ENCODE measurements at places on chromosomes 6 and 20.

DNA sequence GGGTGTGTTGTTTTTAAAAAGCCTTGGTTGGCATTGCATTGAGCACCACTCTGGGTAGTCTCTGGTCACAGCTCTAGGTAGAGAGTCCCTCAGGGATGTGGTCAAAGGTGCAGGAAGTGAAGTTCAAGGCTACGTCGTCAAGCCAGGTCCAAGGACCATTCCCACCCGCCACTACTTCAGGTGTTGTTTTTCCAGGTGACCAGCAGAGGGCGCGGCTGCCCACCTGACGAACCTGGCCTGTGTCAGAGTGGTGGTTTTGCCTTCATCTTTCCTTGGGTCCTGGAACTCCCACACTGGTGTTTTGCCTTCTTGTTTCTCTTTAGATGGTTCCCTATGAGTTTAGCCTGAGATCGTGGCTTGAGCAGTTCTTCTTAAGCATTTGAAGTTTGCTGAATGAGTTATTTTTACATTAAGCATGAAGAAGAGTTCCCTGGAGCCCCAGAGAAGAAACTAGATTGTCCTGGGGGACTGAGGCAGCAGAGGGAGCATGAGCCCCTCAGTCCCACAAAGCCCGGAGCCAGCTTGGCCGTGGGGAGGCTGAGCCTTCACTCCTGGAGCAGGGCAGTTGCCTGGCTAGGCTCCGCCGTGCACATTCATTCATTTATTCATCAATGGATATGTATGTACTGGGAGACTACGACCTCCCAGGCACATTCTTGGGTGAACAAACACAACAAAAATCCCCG lies 5.6 kb upstream of the PHACTR3 start:
- no peak for DNase-seq

DNA sequence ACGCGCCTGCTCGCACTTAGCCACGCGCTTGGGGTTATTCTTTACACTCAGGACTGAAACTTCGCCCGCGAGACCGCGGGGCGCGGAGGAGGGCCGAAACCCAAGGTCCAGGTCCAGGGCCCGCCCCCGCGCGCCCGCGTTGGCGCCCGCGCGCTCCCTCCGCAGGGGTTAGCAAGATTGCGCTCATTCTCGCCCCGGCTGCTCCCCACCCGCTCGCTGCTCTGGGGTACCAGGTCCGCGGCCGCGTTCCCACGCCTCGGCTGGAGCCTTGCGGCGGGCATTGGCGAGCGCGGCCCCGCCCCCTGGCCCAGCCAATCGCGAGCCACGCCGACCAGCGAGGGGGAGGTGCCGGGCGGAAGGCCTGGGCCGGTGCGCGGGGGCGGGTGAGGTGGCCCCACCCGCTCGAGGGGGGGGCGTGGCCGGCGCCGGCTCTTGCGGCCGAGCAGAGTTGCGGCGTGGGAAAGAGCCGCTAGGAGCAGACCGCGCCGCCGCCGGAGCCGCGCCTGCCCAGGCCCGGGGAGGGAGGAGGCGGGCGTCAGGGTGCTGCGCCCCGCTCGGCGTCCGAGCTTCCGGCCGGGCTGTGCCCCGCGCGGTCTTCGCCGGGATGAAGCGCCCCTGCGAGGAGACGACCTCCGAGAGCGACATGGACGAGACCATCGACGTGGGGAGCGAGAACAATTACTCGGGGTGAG lies at the start of gene HEY2:
TSS of gene HEY2 (plus strand) at position 460 of the 692 bp plus-strand sequence. CDS start at position 605, 145 bp downstream.
- peak; percentile 74 for DNase-seq

DNA sequence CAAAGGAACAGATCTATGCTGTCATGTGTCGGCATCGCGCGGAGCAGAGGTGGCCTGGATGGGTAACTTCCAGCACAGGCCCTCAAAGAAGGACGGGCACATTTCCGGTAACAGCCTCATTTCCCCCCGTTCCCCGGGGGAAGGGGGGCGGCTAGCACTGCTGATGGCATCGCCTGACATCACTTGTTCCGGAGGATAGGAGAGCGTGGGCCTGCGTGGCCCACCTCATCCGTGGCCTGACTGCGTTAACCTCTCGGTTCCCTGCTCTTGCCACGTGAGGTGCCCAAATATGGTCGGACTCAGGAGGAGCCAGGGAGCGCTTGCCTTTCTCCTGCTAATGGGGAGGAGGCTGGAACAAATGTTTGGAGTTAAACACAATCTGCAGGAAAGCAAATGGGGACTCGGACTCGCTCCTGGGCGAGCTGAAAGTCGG lies at the start of gene AKAP12:
TSS of gene AKAP12 (plus strand) at position 365 of the 433 bp plus-strand sequence. CDS start 596 bp downstream, outside the sequence.
- no peak for DNase-seq

DNA sequence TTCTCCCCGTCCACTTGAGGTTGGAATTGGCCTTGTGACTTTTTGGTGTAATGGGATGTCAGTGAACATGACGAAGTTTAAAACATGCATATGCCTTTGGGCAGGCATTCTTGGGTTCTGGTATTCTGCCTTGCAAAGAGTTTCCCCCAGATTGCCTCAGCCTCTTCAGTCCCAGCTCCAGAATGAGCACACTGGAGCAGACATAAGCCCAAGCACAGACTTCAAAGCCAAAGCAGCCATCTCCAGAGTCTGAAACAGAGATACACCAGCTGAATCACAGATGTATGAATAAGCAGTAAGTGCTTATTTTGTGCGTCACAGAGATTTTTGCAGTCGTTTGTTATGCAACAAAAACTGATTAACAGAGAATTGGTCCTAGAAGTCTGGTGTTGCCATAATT lies 546.0 kb downstream of the FRK start:
- no peak for DNase-seq

GRCh38 chr20:25295386-25296093 lies 47.7 kb downstream of the PYGB start:
- no peak for DNase-seq

GRCh38 chr20:52978851-52979250 lies 6.7 kb downstream of the TSHZ2 start:
- DNase-seq: no peak

GRCh38 chr6:106145741-106146227 lies 59.6 kb downstream of the PRDM1 start:
- DNase-seq: no peak

- no peak for DNase-seq
Observed at GRCh38 chr6:166650824-166651807, 24.1 kb upstream of the RPS6KA2 start.

DNA sequence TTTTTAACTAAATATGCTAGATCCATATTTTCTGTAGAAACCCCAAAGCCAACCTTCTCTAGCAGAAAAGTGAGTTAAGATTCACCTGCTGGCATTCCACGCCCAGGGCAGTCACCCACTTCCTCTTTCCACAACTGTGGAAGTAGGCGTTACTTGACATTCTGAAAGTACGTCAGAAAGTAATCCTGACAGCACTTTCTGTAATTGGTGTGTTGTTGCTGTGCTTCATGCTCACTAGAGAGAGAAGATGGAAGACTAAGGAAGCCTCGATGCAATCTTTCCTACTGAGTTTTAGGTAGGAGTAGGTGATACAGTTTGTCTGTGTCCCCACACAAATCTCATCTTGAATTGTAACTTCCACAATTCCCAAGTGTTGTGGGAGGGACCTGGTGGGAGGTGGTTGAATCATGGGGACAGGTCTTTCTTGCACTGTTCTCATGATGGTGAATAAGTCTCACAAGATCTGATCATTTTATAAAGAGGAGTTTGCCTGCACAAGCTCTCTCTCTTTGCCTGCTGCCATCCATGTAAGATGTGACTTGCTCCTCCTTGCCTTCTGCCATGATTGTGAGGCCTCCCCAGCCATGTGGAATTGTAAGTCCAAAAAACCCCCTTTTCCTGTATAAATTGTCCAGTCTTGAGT lies 101.1 kb downstream of the MAP3K7 start:
- DNase-seq: no peak

- DNase-seq: no peak
Observed at GRCh38 chr20:61099806-61100205, 152.3 kb upstream of the CDH4 start.

- DNase-seq: no peak
Observed at GRCh38 chr6:108453601-108454185, 107.0 kb upstream of the FOXO3 start.

GRCh38 chr6:28914941-28915340 lies 8.8 kb downstream of the TRIM27 start:
- DNase-seq: no peak

GRCh38 chr6:21441386-21441785 lies 152.2 kb upstream of the SOX4 start:
- no peak for DNase-seq

GRCh38 chr6:36436466-36436865 lies 6.2 kb downstream of the PXT1 start:
- no peak for DNase-seq

DNA sequence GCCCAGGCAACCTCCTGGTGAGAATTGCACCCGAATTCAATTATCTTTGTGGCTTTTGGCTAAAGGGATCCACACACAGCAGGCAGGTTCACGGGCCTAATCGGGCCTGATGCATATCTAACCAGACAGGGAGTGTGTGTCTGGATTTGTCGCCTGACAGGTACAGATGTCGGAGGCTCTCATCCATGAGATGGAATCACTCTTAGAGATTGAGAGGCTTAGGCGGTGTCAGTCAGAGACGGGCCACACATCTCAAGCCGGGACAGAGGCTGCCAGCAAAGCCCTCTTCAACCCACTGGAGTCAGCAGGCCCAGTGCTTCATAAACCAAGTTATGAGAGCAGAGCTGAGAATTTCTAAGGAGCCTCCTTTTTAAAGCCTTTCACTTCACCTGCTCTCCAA lies 247.0 kb downstream of the LRFN2 start:
- DNase-seq: no peak

DNA sequence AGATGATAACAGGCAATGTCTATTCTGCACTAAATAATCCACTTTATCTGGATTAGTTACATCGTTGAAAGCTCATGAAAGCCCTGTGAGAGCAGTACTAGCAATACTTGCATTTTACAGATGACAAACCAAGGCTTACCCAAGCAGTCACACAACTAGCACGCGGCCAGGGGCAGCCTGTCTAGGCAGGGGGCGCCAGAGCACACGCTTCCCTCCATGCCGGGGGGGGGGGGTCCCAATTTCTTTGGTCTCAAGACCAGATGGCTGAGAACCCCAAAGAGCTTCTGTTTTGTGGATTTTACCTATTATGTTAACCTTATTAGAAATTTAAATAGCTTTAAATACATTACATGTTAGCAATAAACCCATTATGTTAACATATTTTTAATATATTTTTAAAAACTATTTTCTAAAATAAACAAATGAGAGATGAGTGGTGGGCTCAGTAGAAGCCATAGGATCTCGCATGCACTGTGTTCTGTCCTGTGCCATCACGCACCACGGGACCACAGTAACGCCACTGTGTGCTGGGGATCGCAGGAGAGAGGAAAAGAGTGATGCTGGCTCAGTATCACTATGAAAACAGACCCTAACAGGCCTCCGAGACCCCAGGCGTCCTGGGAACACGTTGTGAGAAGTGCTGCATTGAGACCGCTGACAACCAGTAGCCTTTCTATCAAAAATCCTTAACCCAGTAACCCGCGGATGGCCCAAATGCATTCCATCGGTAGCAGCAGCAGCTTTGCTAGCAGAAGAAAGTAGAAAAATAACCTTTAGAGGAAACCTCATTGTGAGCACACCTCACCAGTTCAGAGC lies 5.3 kb upstream of the PRR18 start:
- peak; percentile 12 for DNase-seq

GRCh38 chr6:45715508-45715803 lies 300.2 kb downstream of the CLIC5 start:
- DNase-seq: no peak

- no peak for DNase-seq
Observed at GRCh38 chr6:116437656-116438055, 23.5 kb upstream of the CALHM6 start.

GRCh38 chr6:83311231-83311630 lies 118.1 kb downstream of the RWDD2A start:
- DNase-seq: no peak

DNA sequence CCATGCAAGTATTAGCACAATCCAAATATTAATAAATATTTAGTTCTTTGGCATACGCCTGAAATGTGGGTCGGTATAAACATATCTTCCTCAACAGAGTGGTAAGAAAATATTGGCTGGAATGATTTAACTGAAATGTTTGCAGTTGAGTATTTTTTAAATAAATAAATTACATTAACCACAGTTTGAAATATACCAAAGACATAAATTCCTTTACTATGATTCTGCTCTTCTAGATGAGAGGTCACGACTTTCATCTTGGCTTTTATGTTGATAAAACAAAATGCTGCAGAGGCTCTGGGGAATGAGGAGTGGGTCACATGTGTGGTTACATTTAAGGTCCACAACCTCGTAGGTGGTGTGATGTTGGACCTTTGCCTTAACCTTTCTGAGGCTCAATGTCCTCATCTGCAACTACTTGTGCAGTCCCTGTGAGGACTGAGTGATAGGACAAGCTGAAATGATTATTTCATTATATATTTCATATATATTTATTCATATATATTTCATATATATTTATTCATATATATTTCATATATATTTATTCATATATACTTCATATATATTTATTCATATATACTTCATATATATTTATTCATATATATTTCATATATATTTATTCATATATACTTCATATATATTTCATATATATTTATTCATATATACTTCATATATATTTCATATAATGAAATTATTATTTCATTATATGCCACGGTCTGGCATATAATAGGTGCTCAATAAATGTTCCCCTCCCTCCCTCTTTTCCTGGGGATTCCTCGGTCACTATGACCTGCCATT lies 107.4 kb downstream of the SAMD5 start:
- no peak for DNase-seq

DNA sequence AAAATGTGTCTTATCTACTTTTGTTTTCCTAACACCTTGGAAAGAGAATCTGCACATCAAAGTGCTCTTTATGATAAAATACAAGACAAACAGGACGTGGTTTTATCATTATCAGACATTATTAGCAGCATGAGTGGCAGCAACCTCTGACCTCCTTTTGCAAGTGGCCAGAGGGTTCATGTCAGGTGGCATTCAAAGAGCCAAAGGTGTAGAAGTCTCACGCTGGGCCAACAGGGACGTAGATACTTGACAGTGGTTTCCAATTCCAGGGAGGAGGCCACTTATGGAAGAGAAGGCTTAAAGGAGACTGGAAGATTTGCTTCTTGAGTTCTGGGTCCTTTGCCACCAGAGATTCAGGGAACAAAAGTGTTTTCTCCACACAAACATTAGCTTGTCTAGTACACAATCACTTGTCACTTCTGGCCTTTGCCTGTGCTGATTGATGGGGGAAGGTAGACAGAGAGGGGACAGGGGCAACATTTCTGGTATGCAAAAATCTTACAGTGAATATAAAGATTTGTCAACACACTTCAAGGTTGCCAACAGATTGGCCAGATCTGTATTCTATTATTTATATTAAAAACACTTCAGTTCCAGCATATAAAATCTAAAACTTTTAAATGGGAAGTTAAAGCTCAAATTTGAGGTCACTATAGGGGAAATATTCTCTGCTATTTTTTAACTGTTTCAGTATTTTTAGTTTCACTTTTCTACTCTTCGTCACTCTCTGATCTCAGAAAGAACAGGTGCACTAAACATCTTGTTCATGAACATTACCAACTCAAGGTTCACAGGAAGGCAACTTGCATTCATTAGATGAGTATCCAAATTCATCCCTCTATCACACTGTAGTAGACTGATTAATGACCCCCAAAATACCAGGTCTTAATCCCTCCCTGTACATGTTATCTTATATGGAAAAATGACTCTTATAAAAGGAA lies 52.1 kb upstream of the FBXO30 start:
- DNase-seq: no peak

Measured in activated CD8-positive, alpha-beta memory T cell treated with anti-CD3 and anti-CD28 coated beads for 1 hour (primary cell).